ENCODE measurements at places on chromosomes 7 and 10.

- DNase-seq, result no peak
Observed at GRCh38 chr7:151570366-151570915, 50.7 kb upstream of the RHEB start.

- DNase-seq, result no peak
Observed at GRCh38 chr7:104296900-104297299, 31.5 kb upstream of the LHFPL3 start.

GRCh38 chr7:19674266-19674960 lies 34.4 kb downstream of the POLR1F start:
- DNase-seq, result no peak

DNA sequence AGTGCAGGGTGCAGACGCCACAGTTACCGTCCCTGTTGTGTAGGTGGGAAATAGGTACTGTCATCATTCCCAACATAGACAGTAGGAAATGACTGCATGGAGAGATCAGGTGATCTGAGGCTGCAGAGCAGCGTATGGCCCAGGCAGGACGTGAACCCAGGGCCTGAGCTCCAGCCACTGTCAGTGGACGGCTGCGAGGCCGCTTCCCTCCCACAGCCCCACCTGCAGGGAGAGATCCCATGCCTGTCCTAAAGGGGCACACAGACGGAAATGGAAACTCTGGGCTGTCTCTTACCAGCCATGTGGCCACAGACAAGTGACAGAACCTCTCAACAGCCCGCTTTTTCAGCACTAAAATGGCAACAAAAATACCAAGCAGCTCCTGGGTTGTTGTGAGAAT lies 44.5 kb upstream of the MNX1 start:
- no peak for DNase-seq

DNA sequence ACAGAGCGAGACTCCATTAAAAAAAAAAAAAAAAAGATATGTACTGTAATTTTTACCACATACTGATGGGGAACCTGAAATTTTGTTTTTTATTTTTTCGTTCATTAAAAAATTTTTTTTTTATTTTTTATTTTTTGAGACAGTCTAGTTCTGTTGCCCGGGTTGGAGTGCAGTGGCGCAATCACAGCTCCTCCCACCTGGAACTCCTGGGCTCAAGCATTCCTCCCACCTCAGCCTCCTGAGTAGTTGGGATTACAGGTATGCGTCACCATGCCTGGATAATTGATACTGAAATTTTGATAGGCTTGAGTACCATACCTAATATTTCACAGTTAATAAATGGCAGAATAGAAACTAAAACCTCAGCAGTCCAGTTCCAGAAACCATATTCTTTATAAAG lies 20.9 kb upstream of the HELLS start:
- no peak for DNase-seq

DNA sequence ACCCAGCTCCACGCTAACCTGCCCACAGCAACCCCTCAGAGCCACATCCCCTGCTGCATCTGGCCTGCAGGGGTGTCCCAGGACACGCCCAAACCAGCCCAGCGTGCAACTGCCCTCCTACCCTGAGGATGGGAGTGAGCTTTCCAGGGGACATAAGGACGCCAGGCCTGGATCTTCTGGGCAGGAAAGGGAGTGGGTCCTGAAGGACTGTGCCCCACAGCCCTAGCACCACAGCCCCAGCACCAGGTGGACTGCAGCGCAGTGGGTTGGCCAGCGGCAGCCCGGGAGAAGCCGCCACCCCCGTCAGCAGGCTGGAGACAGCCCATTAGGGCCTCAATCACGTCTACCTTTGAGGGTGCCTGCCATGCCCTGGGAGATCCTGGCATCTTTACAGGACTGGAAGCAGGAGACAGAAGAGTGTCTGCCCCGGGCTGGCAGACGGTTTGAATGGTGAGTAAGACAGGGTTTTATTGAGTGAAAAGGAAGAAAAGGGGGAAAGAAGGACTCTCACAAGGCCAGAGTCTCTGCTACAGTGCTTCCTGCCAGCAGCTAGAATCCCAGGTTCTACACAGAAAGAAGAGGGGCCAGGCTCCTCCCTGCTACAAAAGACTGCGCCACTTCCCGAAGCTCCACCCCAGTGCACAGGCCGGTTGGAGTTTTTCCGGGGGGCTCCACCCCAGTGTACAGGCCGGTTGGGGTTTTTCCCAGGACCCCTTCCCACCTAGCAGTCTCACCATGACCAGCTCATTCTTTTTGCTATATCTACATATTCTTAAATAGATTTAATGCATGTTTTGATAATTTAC lies 69.8 kb upstream of the KCTD7 start:
- no peak for DNase-seq

DNA sequence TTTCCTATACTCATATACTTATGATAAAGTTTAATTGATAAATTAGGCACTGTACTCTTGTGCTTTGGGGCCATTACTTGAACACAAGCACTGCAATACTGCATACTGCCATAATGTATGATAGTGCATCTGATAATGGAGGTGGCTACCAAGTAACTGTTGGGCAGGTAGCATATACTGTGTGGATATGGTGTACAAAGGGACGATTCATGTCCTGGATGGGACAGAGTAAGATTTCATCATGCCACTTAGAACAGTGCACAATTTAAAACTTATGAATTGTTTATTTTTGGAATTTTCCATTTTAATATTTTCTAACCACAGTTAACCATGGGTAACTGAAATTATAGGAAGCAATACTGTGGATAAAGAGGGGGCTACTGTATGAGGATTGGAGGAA lies 38.9 kb downstream of the AKAP9 start:
- DNase-seq, result no peak

DNA sequence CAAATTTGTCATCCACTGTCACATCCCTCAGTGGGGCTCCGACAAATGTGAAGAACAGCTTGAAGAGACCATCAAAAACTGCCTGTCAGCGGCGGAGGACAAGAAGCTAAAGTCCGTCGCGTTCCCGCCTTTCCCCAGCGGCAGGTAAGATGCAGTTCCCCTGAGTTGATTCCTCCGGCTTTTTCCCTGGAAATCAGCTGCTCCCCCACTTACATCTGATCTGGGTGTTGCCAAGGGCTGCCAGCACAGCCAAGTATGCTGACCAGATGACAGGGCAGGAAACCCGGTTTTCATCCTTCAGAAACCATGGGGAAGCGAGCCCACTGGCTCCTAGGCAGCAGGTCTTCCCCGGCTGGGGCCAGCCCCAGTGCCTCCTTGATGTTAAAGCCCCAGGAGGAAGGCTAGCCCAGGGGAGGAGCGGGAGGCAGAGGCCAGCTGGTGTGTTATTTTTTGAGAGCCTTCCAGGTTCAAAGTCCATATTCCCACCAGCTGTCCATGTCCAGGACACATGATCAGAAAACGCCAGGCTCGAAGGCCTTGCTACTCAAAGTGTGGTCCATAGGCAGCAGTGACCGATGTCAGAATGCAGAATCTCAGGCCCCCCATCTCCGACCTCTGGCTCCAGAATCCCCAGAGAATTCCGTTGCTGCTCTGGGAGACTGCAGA lies 23.4 kb downstream of the AIFM2 start:
- no peak for DNase-seq

- DNase-seq, result no peak
Observed at GRCh38 chr10:30804478-30805055, 175.0 kb upstream of the LYZL2 start.

- no peak for DNase-seq
Observed at GRCh38 chr10:119297207-119297968, 90.0 kb downstream of the GRK5 start.

DNA sequence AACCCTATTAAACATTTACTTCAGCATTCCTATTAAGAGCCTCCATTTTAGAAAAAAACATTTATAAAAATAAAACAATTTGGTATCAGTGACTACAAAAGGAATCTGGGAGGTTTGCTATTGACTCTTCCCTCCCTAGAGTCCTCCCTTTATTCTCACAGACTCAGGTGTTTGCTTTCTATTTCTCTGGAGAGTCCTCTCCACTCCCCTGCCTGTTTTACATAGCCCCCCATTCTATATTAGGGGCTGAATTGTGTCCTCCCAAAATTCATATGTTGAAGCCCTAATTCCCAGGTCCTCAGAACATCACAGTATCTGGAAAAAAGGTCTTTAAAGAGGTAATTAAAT lies 69.8 kb downstream of the COA1 start:
- no peak for DNase-seq

GRCh38 chr10:79066411-79067240 lies 2.1 kb upstream of the ZMIZ1 start:
- no peak for DNase-seq

GRCh38 chr10:35412900-35413491 lies 76.7 kb downstream of the CCNY start:
- no peak for DNase-seq

GRCh38 chr7:130091999-130092398 lies 21.7 kb downstream of the KLHDC10 start:
- no peak for DNase-seq

DNA sequence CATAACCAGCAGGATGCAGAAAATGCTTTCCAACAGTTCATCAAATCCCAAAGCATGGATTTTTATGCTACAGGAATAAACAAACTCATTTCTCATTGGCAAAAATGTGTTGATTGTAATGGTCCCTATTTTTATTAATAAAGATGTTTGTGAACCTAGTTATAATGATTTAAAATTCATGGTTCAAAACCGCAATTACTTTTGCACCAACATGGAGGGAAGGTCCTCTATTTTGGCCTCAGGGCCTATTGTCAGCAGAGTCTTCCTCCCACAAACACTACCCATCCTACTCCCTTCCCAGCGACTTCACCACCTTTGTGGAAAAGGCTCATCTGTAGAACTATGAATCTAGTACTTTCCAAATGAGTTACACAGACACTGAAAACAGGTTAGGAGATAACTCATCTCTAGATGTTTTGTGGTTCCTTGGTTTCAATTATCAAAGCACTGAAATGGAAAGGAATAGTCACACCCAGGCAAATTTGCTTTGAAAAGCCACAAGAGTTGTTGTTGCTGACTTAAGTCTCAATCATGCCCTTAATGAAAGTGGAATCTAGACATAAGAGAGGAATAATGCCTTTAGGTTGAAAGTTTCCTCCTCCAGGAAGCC lies 59.4 kb upstream of the FRMD4A start:
- no peak for DNase-seq

DNA sequence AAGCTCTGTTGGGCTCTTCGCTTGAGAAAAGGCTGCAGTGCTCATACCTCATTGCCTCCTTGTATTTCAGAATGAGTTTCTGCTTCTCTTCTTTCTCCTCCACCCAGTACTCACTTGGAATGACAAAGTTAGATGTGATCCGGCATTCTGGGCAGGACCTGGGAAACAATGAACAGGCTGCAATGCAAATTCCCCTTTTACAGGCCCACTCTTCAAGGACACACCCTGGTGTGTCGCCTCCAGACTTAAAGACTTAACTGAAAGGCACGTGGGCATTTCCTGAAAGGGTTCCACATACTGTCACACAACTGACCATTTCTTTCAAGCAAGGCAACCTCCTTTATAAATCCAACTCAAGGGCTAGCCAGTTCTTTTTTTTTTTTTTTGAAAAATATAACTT lies 23.6 kb downstream of the MKRN1 start:
- DNase-seq, result no peak

DNA sequence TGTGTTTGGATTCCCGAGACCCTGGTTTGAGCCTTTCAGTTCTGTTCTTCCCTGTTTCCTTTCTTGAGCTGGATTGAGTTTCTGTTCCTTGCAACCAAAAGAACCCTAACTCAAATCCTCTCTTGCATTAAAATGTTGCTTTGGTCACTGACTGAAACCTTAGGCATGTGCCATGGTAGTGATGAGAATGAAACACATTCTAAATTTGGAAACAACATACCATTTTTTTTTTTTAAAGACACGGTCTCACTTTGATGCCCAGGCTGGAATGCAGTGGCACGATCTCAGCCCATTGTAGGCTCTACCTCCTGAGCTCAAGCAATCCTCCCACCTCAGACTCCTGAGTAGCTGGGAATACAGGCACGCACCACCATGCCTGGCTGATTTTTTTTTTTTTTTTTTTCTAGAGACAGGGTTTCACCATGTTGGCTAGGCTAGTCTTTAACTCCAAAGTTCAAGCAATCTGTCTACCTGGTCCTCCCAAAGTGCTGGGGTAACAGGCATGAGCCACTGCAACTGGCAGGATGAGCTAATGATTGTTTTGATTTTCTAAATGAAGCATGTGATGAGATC lies 8.4 kb downstream of the THAP5 start:
- DNase-seq, result no peak

GRCh38 chr7:116483271-116483942 lies 16.1 kb upstream of the CAV2 start:
- DNase-seq, result no peak

GRCh38 chr7:54485044-54485443 lies 57.1 kb upstream of the VSTM2A start:
- DNase-seq, result no peak

GRCh38 chr10:3143791-3144434 lies 28.7 kb downstream of the PITRM1 start:
- DNase-seq, result no peak

GRCh38 chr10:70368774-70369482 lies 13.5 kb downstream of the LRRC20 start:
- DNase-seq, result no peak

DNA sequence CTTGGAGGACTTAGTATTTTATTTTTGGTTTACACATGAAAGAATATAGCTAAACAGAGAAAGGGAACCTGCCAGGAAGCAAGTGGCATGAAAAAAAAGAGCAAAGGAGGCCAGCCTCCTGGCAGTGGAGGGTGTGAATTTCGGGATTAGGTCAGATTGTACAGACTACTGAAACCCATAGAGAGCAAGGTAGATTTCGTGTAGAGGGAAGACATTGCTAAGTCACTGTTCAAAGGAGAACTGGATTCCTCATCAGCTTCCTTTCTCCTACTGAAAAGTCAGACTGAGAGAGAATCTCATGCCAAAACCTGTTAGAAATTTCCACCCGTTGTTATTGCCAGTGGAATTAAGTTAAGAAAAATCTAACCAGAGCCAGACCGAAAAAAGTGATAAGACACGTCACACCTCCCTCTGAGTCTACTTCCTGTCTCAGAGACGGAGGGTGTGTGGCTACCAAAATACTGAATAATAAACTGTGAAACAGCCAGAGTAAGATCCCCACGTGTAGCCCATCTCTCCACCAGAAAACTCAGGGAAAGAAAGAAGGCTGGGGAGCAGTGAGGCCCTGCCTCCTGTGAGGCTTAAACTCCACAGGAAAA lies 118.8 kb downstream of the SKIDA1 start:
- no peak for DNase-seq

DNA sequence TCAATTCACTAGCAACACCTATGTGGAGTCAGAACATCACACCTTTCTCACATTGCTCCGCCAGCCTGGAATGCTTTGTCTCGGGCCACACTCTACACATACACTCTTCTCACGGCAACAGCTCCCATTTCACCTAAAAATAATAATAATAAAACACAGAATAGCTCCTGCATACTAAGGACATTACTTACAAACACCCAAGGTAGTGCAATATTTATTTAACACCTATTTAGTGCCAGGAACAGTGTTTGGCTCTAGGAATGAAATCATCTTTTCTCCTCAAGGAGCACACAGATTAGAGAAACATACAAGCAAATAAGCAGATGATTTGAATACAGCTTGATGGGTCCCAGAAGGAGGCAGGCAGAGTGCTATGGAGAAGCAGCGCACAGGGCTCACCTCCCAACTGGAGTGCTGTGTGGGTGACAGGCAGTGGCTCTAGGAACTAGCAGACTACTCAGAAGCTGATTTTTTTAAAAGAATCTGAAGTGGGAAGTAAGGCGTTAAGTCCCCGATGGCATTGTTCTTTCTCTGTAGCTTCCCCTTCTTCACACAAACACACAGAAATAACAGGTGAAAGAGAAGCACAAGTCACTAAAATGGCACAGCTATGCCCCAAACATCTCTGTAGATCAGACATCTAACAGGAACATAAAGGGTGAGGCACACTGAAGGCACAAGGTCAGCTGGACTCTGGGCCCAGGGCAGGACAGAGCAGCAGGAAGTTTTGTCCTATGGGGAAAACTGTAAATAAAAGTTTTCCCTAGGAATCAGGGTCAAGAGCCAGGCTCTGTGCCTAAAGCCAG lies 16.7 kb downstream of the USP6NL start:
- no peak for DNase-seq

GRCh38 chr7:36599645-36600313 lies 124.5 kb downstream of the AOAH start:
- DNase-seq, result no peak

All from stimulated activated CD8-positive, alpha-beta memory T cell treated with anti-CD3 and anti-CD28 coated beads, Interleukin-4, amount 100 ng/mL, for 1 hour (primary cell).